Left lung (tissue), 14 donors: ENCODE measurements at places on chromosomes 13 and 19.

DNA sequence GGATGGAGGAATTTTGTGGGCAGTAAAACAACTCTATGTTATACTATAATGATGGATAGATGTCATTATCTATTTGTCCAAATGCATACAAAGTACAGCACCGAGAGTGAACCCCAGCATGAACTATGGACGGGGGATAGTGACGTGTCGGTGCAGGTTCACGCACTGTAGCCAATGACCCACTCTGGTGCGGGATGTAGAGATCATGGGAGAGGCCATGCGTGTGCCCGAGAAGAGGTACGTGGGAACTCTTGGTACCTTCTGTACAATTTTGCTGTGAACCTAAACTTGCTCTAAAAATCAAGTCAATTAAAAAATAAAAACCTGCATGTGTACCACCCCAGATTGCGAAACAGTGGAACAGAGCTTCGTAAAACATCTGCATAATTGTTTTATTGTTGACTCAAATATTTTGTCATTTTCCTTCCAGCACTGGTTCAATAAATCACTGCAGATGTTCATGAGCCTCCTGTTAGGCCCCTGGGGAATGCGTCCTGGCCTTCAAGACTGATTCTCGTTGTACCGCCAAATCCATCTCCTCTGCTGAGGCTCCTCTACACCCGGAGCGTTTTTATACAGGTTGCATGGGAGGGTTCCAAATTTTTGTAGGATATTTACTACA is 30.9 kb downstream of the COL4A1 start:
- no peak for DNase-seq

GRCh38 chr13:40208517-40208916 is 457.9 kb downstream of the FOXO1 start:
- DNase-seq, result no peak

GRCh38 chr19:3932931-3933810 is at the start of gene NMRK2:
NMRK2 (plus strand) TSS chr19:3933069; CDS start chr19:3933672, 603 bp downstream.
- no peak for DNase-seq

DNA sequence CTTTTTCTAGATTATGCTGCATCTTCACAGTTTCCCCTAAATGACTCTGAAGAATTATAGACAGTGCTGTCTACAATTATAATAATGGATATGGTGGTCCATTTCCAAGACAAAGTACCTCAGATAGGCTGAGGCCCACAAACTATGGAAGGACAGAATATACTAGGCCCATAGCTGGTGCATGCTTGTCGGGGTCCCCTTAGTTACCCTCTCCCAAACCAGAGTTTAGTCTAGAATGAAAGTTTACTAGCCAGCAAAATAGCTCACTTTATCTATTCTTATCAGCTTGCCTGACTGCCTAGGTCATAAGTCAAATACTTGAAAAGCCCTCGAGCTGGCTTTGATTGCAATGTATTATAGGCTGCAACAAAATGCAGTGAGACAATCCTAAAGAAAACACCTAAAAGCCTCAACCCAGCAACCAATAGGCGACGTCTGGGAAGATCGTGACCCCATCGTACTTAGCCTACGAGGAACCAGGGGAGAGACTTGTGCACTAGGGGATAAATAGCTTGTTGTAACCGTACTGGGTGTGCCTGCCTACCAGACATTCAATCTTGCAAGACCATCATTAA is 785 bp upstream of the IGFL2 start:
- DNase-seq, result no peak

DNA sequence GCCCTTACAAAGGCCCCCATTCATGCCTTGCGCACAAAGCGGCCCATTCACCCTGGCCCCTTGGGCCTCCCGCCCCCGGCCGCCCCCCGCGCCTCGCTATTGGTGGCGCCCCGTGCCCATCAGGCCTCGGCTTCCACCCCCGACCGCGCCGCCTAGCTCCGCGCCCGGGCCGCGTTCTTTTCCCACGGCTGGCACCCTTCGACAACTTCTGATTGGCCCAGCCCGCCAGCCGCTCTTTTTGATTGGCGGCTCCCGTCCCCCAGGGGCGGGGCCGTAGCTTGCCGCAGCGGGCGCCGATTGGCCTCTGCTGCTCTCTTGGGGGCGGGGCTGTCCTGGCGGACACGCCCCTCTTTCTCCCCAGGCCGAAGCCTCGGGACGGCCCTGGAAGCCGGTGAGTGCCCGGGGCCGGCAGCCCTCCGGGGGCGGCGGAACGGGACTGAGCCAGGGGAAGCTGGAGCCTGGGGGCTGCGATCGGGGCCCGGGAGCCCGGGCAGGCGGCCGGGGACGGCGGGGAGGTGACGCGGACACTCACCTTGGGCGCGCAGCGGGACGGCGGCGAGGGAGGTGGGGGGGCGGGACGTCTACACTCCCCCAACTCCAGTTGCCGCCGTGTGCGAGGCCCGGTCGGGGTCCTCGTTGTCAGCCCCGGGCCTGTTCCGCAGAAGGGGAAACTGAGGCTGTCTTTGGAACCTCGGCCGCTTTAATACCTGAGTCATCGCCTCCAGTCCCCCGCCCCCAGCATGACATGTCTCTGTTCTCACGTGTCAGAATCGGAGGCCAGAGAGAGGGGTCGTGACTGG is at the start of gene MYH14:
MYH14 (plus strand) TSS at position 342 of the 800 bp plus-strand sequence. CDS start 6,744 bp downstream, outside the sequence.
- peak; percentile 83 for DNase-seq
